ENCODE measurements at places on chromosomes 11 and 22. TPM values are rescaled to one million over a fixed set of nuclear protein-coding genes. Genes with fewer than 3 reads are reported as not detected.

- no peak overlapping the region for H3K4me3 ChIP-seq
- H3K27ac ChIP-seq, result no peak overlapping the region
- DNase-seq, result peak; percentile 28
- no peaks in the 10 kb centered on the region for H3K4me1 ChIP-seq
- no peaks in the 10 kb centered on the region for H3K27me3 ChIP-seq
Observed at GRCh38 chr11:33551051-33551450, 149.6 kb downstream of the C11orf91 start.

Gene OR5L1
- not detected for total RNA-seq

DNA sequence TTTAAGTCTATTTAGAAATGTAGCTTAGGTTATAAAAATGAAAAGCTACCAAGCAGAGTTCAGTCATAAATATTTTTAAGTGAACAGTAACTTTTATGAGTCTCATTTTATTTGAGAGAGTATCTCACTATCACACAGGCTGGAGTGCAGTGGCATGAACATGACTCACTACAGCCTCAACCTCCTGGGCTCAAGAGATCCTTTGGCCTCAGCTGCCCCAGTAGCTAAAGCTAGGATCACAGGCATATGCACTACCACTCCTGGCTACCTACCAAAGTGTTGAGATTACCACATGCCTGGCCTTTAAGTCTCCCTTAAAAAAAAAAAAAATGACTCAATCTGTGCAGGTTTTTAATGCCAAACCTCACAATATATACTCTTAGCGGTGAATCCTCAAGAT is 34.7 kb upstream of the CLNS1A start:
- H3K27ac ChIP-seq, result no peak overlapping the region
- DNase-seq, result peak; percentile 91
- H3K4me3 ChIP-seq, result no peak overlapping the region
- no peaks in the 10 kb centered on the region for H3K4me1 ChIP-seq
- peaks cover 10% of the 10 kb centered on the region for H3K36me3 ChIP-seq

Gene MS4A15
- total RNA-seq, result not detected

Gene ENTHD1
- total RNA-seq, result not detected

Gene RIMBP3C
- total RNA-seq, result 0.50 TPM

Gene HPX
- total RNA-seq, result 0.83 TPM

DNA sequence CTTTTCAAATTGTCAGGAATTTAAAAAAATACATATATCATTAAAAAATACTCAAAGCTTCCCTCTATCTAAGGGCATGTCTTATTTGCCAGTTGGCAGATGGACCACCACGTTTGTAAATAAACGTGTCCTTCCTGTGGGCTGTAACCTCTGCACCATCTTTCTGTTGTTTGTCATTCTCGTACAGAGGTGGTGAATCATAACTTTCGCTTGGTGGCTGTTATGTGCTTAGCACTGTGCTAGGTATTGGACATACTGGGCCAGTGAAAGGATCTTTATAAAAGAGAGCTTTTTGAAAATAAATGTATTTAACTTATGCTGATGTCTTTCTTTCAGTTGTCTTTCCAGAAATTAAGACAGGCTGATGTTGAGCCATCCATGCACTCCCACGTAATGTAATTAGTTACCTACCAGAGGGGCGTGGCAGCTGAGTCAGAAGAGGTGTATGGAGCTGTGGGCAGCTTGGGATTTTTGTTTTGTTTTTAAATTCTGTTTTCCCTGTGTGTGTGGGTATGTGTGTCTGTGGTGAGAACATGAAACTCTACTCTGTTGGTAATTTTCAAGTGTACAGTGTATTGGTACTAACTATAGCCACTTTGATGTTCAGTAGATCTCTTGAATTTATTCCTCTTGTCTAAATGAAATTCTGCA is 62.7 kb downstream of the TECTA start:
- H3K4me3 ChIP-seq, result no peak overlapping the region
- no peaks in the 10 kb centered on the region for H3K36me3 ChIP-seq
- DNase-seq, result peak; percentile 1
- no peak overlapping the region for H3K27ac ChIP-seq
- H3K27me3 ChIP-seq, result no peaks in the 10 kb centered on the region

- H3K36me3 ChIP-seq, result no peaks in the 10 kb centered on the region
- H3K4me1 ChIP-seq, result no peaks in the 10 kb centered on the region
- no peak overlapping the region for H3K4me3 ChIP-seq
- no peak for DNase-seq
- no peak overlapping the region for H3K27ac ChIP-seq
Observed at GRCh38 chr11:69839516-69839915, 20.3 kb upstream of the FGF3 start.

- H3K4me1 ChIP-seq, result peaks cover 29% of the 10 kb centered on the region
- H3K27me3 ChIP-seq, result no peaks in the 10 kb centered on the region
- H3K36me3 ChIP-seq, result no peaks in the 10 kb centered on the region
- peak; percentile 67 for DNase-seq
- H3K4me3 ChIP-seq, result no peak overlapping the region
Observed at GRCh38 chr11:96238563-96239135, 104.3 kb downstream of the MAML2 start.

- peaks cover 4% of the 10 kb centered on the region for H3K4me1 ChIP-seq
- no peaks in the 10 kb centered on the region for H3K36me3 ChIP-seq
- no peaks in the 10 kb centered on the region for H3K27me3 ChIP-seq
- no peak overlapping the region for H3K4me3 ChIP-seq
- H3K27ac ChIP-seq, result no peak overlapping the region
Observed at GRCh38 chr11:16195651-16196050, 160.7 kb downstream of the SOX6 start.

DNA sequence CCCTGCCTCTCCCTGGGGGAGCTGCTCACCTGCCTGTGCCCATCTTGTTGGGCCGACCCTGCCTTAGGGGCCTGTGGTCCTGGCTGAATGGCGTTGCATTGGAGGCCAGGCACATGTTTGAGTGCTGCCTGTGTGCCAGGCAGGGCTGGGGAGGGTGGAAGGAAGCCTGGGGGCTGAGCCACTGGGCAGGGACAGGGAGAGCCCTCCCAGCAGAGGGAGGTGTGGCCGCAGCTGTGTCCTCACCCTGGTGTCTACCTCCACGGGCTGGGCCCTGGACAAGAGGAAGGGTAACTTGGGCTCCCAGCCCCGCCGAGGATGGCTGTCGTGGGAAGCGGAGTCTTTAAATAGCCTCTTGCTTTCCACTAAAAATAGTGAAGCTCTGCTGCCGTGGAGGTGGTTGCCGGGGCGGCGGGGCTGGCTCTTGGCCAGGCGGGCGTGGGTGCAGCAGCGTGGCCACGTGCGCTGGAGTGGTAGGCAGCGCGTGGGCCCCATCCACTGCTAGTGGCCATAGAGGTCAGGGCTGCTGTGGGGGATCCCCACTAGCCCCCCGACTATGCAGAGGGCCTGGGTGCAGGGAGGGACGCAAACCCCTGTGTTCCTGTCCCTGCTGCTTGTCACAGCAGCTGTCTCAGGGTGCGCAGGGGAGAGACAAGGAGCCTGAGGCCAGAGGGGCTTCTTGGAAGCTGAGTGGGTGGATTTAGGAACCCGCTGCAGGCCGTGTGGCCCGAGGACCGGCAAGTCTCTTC is 6.2 kb downstream of the ZDHHC8 start:
- peaks cover 1% of the 10 kb centered on the region for H3K4me1 ChIP-seq
- H3K27ac ChIP-seq, result no peak overlapping the region
- H3K4me3 ChIP-seq, result no peak overlapping the region
- no peak for DNase-seq

DNA sequence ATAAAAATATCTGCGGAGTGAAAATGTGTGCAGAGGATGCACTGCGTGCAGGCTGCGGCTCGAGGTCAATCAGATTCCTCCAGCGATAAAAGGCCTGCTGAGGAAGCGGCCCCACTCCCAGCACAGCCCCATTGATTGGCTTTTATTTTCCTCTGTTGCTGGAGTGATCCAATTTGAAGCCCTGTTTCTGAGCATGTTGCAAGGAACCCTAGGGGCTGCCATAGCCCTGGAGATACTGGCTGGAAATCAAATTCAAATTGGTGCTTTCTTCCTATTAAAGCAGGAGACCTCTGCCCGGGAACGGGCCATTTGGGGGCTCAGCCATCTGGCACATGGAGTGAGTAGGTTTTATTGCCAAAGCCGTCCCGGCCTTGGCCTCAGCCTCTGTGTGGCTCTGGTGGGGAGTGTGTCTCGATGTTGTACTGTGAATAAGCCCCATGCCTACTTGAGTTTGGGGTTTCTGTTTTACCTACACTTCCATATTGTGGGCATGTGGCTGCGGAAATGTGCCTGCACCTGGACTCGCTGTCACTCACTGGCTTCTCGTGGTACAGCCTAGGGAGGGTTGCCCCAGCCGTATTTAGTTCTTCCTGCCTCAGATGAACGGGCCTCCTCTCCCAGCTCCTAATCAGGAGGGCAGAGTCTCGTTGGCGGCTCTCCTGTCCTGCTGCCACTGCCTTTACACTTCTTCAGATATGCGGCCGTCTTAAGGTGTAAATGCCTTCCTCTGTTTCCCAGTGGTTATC is 25.6 kb downstream of the PARVB start:
- H3K27me3 ChIP-seq, result no peaks in the 10 kb centered on the region
- no peaks in the 10 kb centered on the region for H3K4me1 ChIP-seq
- no peak overlapping the region for H3K27ac ChIP-seq
- no peak overlapping the region for H3K4me3 ChIP-seq

- DNase-seq, result no peak
- no peak overlapping the region for H3K4me3 ChIP-seq
- peaks cover under 1% of the 10 kb centered on the region for H3K27me3 ChIP-seq
- H3K36me3 ChIP-seq, result no peaks in the 10 kb centered on the region
- no peak overlapping the region for H3K27ac ChIP-seq
Observed at GRCh38 chr22:44427611-44428470, 70.2 kb downstream of the RTL6 start.

DNA sequence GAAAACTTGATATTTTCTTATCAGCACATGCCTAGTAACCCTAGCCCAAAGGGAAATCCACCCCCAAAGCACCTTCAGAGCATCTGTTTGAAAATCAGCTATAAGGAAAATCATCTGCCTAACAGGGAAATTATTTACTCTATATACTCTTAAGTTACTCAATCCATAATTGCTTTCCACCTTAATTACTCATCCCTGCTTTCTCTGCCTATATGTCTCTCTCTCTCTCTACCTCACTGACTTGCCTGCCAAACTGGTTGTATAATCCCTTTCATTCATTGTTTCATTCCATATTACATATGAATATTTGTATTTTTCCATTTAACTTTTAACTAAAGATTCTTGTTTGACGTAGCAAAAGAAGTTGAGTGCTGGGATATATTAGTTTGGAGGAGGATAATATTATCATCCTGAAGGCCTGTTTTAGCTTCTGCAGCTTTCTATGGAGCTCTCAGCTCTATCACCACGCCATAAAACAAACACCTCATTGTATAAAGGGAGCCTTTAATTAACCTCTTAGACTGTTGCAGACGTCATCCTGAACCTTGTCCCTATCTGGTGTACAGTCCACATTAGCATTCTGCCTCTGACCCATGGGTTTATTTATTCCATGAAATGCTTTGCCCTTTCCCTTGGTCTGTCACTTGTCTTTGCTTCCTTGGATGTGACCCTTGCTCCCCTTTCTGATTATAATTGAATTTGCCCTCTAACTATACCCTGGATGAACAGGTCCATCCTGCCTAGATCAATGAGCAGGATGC is 98.9 kb downstream of the INSC start:
- no peak overlapping the region for H3K4me3 ChIP-seq
- no peaks in the 10 kb centered on the region for H3K27me3 ChIP-seq
- DNase-seq, result no peak
- no peak overlapping the region for H3K27ac ChIP-seq

Gene KMT5B
- total RNA-seq, result 24.3 TPM

- H3K27ac ChIP-seq, result no peak overlapping the region
- no peak for DNase-seq
- H3K4me1 ChIP-seq, result peaks cover 5% of the 10 kb centered on the region
Observed at GRCh38 chr22:19578180-19579004, 54.2 kb upstream of the CLDN5 start.

DNA sequence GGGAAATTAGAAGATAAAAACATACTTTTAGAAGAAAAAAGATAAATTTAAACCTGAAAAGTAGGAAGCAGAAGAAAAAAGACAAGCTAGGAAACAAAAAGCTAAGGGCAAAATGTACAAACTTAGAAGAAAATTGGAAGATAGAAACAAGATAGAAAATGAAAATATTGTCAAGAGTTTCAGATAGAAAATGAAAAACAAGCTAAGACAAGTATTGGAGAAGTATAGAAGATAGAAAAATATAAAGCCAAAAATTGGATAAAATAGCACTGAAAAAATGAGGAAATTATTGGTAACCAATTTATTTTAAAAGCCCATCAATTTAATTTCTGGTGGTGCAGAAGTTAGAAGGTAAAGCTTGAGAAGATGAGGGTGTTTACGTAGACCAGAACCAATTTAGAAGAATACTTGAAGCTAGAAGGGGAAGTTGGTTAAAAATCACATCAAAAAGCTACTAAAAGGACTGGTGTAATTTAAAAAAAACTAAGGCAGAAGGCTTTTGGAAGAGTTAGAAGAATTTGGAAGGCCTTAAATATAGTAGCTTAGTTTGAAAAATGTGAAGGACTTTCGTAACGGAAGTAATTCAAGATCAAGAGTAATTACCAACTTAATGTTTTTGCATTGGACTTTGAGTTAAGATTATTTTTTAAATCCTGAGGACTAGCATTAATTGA is 1.0 kb downstream of the MALAT1 start:
- H3K36me3 ChIP-seq, result peaks cover 4% of the 10 kb centered on the region
- peak overlapping the region; percentile 100 for H3K27ac ChIP-seq
- H3K4me3 ChIP-seq, result peak overlapping the region; percentile 98
- H3K4me1 ChIP-seq, result peaks cover 12% of the 10 kb centered on the region
- no peak for DNase-seq
- no peaks in the 10 kb centered on the region for H3K27me3 ChIP-seq

- no peaks in the 10 kb centered on the region for H3K36me3 ChIP-seq
- no peaks in the 10 kb centered on the region for H3K4me1 ChIP-seq
- no peaks in the 10 kb centered on the region for H3K27me3 ChIP-seq
- no peak overlapping the region for H3K4me3 ChIP-seq
- no peak overlapping the region for H3K27ac ChIP-seq
Observed at GRCh38 chr11:59088162-59088561, 2.1 kb downstream of the GLYATL1B start.

Gene MPZL2
- not detected for total RNA-seq

Gene DRD4
- not detected for total RNA-seq

DNA sequence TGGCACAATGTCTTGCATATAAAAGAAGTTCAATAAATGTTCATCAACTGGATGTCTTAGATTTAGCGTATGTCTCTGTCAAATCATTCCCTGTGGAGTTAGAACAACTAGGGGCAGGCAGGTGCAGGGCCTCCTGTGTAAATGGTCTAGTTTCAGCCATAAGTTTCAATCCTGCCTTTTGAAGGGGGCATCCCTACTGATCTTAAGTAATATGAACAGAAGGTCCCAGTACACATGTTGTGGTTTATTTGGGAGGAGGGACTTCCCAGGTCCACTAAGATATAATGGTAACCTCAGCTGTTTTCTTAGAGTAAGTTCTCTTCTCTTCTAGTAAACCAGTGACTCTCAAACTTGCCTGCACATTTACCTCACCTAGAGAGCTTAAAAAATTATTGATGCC is 19.8 kb downstream of the TTC12 start:
- no peaks in the 10 kb centered on the region for H3K27me3 ChIP-seq
- H3K27ac ChIP-seq, result no peak overlapping the region
- no peaks in the 10 kb centered on the region for H3K4me1 ChIP-seq
- no peaks in the 10 kb centered on the region for H3K36me3 ChIP-seq
- H3K4me3 ChIP-seq, result no peak overlapping the region

GRCh38 chr11:121394785-121395184 is 57.3 kb upstream of the SORL1 start:
- H3K27me3 ChIP-seq, result peaks cover 3% of the 10 kb centered on the region
- no peaks in the 10 kb centered on the region for H3K36me3 ChIP-seq
